ENCODE measurements at places on chromosomes 13 and 19.

DNA sequence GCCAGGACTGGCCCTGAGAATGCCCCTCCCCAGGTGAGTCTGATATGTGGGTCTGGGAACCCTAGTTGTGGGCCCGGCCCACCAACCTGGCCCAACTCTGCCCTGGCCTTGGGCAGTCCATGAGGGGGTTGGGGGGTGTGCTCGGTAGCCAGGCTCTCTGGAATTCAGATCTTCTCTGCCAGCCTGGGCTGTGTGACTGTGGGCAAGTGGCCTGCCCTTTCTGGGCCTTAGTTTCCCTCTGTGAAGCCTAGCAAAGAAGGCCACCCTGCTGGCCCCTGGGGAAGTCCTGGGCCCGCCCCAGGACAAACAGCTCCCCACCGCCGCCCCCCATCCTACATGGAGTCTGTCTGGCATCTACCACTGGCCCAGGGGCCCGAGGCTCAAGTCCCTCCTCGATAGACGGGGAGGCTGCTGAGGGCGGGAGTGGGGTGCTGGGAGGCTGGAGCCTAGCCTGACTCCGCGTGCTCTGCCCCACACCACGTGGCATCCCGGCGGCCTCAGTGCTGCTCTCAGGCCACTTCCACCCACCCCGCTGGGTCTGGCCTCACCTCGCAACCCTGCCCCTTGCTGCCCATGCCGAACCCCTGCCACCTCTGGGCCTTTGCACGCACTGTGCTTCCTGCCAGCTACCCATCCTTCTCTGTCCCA, 8.3 kb upstream of the TBXA2R start:
- no peak for DNase-seq

GRCh38 chr19:58513213-58513693, 1.5 kb upstream of the SLC27A5 start:
- DNase-seq: no peak

DNA sequence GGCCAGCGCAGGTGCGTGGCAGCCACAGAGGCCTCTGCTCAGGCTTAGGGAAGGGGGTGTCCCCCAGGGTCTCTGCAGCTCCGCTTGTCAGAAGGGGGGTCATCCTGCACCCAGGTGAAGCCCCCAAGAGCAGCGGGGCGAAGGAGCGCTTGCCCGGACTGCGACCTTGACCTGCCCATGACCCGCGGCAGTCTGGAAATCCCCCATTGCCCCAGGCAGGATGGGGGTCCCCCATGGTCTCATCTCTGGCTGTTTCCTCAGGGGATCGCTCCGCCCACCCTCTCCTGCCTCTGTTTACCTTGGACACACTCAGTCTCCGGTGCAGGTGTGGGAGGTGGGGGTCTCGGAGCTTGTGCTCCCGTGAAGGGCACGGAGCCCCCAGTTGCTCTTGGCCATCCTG, 82.7 kb downstream of the KDM4B start:
- DNase-seq: no peak

DNA sequence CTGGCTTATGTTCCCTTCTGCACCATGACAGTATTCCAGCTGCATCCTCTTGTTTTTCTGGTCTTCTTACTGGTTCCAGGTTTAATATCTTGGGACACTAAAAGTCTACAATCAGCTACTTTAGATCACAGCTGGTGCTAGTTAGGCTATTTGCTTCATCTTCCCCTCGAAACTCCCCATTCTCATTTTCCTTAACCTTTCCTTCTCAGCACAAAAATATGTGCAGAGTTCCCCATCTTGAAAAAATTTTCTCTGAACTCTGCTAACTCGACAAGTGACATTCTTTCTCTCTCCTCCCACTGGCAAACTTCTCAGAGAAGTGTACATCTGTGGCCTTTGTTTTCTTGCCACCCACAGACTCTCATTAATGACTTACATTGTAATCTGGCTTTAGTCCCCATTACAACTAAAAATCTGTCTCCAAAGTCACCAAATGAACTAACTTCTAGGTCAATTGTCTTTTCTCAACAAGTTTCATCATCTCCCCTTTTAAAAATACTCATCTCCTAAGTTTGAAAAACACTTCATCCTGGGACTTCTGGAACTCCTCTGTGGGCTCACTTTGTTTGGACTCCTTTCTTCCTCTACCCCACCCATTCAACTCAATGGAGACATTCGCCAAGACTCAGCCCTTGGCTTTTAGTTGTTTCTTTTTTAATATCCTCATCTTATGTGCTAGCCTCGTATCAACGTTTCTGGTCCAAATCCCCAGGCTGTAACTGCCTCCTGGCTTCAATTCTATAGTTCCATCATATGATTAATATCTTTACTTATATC, 7.1 kb upstream of the KL start:
- DNase-seq: no peak

DNA sequence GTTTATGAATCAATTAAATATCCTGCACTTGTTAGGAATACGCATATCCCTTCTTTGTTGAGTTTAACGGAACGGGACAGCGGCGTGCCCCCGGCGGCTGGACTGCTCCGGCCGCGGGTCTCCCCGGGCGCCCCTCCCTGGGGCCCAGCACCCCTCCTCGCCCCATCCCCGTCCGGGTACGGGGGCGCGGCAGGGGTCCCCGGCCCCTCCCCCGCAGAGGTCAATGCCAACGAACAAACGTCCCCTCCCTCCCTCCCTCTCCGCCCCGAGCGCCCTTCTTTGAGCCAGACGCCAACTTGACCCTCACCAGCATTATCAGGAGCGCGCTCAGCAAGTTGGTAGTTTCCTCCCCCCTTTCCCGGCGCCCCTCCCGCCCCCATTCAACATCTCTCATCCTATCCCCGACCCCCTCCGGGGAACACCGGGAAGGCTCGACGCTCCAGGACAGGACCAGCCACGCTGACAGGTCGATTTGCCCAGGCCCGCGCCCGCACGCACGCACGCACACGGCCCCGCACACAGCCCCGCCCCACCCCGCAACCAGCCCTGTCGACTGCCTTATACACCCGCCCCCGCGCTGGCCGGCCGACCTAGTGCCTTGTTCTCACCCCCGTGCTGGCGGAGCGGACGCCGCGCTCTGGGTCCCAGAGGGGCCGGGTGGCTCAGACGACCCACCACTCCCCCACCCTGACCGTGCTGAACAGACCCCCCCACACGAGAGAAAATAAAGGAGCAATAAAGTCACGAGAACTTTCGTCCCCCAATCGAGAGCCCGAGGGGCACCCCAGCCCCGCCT, 5.0 kb downstream of the LYL1 start:
- no peak for DNase-seq

DNA sequence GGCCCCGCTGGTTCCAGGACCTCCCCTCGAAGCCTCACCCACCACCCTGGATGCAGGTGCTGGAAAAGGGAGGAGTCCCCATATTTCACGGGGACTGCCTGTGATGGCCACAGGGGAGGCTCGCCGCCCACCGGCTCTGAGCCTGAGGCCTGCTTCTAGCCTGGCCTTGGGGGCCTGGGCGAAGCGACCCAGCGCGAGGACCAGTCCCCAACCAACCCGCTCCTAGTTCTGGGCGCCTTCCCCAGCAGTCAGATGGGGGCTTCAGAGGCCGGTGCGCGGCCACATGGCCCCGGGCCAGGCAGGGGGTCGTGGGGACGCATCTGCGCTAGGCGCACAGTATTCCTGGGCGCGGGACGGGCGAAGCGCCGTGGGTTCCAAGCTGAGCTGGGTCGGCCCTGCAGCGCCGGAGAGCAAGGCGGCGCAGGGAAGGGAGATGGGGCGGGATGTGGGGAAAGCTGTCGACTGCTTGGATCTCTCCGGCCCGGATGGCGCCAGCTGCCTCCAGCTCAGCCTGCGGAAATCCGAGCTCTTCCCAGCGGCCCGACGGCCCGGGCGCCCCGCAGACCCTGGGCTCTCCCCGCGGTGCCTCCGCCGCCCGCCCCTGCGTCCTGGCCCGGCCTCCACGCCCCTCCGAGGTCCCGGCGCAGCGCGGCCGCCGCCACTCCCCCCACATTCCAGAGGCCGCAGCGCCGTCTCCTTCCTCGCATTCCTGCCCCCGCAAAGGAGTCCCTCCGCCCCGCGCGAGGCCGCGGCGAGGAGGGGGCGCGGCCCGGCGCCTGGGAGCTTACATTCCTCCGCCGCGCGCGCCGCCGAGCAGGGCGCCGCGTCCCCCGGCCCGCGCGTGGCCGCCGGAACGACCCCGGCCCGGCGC, at the start of gene WTIP:
TSS of gene WTIP (plus strand) at position 788 of the 871 bp plus-strand sequence. CDS start 217 bp downstream, outside the sequence.
- DNase-seq: peak; percentile 66

- no peak for DNase-seq
These were observed 437.5 kb downstream of the FGF9 start for GRCh38 chr13:22108283-22108942.

GRCh38 chr13:62684359-62684758, 1268.7 kb upstream of the PCDH20 start:
- DNase-seq: no peak

DNA sequence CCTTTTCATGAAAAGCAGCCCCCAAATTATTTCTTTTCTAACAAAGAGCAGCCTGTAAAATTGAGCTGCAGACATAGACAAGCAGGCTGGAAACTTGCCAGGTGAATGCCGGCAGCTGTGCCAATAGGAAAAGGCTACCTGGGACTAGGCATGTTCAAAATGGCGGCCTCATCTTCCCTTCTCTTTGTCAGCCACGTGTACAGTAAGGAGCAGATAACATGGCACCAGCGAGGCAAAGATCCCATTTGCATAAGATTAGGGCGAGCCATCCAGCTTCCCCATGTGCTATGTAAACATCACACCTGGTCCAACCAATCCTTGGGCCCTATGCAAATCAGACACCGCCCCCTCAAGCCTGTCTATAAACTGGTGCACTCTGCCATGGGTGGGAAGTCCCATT, 31.2 kb upstream of the CACNA1A start:
- no peak for DNase-seq

- DNase-seq: no peak
These were observed 236.8 kb downstream of the LMO7 start for GRCh38 chr13:75872980-75873379.

- no peak for DNase-seq
These were observed 11.9 kb downstream of the MEIS3 start for GRCh38 chr19:47407417-47407774.

- no peak for DNase-seq
These were observed 79.7 kb upstream of the MBNL2 start for GRCh38 chr13:97142452-97142851.

GRCh38 chr13:111967572-111968201, 99.3 kb upstream of the SOX1 start:
- no peak for DNase-seq

- no peak for DNase-seq
These were observed 33.3 kb upstream of the MICU2 start for GRCh38 chr13:21637296-21637695.

DNA sequence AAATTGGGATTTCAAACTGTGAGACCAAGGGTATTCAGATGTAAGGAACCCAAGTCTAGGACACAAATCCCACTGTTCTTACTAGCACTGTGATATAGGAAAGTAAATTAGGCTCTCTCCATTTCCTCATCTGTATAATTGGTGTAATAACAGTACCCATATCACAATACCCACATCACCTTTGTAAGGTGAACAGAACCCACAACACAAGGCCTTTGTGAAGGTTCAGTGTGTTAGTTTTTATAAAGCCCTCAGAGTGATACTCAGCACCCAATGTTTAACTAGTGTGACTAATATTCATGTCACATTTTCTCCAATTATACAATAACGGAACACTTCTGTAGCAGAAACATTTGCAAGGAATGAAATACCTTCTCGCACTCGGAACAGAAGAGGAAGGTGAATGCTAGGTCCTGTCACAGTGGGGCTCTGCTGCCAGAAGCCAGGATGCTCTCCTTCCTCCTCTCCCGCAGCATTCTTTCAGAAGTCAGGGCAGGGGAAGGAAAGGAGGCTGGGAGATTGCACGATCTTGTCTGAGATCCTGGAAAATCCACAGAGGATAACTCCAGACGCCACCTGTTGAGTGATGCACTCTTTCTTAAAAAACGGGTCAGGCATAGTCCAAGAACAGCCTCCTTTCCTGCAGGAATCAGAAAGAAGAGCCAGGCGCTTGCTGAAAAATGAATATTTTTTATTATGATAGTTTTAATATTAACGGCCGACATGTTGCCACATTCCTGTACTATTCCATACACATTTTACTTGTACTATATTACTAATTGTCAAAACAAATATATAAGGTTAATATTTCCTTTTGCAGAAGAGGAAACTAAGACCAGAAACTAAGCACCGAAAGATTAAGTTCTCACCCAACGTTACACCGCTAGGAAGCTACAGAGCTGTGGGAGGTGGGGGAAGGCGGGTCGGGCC, 762 bp downstream of the ZNF45 start:
- no peak for DNase-seq

DNA sequence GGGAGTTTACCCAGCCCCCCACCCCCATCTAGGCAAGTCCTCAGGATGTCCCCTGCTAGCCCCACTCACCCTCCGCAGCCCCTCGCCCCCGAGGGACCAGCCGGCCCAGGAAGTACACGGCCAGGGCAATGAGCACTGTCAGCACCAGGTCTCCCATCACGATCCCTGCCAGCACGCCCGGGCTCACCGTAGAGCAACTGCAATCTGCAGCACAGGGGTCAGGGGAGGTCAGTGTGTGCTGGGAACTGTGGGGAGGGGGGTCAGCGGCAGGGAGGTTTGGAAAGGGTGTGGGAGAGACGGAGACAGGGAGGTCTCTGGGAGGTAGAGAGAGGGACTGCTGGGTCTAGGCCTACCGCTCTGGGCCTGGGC, 734 bp downstream of the TYROBP start:
- no peak for DNase-seq

- DNase-seq: no peak
These were observed 19.3 kb upstream of the GATAD2A start for GRCh38 chr19:19385896-19386869.

DNA sequence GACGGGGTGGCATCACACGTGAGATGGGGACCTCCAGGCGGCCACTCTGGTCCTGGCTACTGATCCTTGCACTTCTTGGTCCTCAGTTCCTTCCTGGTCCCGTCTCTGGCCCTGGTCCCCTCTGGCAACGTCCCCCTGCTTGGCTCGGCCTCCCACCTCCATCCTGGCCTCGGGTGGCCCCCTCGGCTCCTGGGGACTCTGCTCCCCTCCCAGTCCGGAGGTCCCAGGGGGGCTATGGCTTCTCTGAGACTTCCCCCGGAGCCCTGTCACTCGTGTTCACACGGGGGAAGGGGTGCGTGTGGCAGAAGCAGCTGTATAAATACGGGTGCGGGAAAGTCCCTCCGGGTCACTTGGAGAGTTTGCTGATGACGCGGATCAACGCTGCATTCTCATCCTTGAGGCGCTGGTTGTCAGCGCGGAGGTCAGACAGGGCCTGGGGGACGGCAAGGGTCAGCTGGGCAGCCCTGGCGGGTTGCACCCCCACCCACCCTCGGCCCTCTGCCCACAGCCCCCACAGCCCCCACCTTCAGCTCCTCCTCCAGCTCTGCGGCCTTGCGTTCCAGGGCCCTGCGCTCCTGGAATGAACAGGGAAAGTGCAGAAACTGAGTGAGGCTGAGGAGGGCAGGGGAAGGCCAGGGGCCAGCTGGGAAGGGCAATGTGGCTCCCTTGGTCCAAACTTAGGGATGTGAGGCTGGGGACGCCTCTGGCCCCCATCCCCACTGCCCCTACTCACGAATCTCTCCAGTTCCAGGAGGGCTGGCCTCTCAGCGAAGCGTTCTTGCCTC, 15.6 kb downstream of the EPS8L1 start:
- no peak for DNase-seq

- peak; percentile 33 for DNase-seq
These were observed 32.2 kb upstream of the IPO5 start for GRCh38 chr13:97921176-97921816.

GRCh38 chr19:38059897-38060296, 152.9 kb downstream of the SIPA1L3 start:
- DNase-seq: no peak

GRCh38 chr19:33713194-33713593, 83.5 kb upstream of the KCTD15 start:
- DNase-seq: no peak

- no peak for DNase-seq
These were observed at the start of gene PPP1R12C for GRCh38 chr19:55116859-55117662. Gene PPP1R12C, minus strand, starts transcription at chr19:55117637. Its CDS starts 94 bp downstream, at chr19:55117543.

All from skeletal muscle cell (primary cell).